ENCODE measurements at places on chromosomes 4 and X.

DNA sequence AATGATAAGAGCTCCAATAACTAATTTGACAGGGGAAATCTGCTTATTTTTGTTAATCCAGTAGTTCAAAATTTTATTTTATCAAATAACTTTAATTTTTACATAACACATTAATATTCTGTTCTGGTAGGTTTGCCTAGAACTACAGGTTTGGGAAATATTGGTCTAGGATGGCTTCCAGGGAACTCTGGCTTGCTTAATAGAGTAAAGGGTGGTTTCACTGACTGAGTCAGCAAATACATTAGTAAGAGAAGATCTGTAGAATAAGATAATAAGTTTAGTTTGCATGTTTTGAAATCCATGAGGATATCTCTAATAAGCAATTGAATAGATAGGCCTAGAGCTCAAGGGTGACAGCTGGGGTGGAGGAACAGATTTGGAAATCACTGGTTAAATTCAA is 500.7 kb downstream of the ZNF674 start:
- no peak for DNase-seq

DNA sequence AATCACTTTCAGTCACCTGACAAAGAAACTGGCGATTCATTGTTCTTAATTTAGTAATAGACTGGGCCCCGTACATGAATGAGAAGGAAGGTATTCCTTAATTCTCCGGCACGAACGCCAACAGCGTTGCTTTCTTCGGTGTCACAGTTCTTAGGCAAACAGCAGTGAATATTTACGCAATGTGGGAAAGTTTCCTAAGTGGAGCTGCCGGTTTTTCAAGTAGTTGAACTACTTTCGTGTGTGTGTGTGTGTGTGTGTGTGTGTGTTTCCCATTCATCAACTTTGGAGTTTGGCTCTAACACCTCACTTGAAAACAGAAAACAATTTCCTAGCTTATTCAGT is 651 bp downstream of the NXT2 start:
- no peak for DNase-seq

- DNase-seq: no peak
Measured at GRCh38 chr4:137300776-137301175, 231.5 kb downstream of the PCDH18 start.

DNA sequence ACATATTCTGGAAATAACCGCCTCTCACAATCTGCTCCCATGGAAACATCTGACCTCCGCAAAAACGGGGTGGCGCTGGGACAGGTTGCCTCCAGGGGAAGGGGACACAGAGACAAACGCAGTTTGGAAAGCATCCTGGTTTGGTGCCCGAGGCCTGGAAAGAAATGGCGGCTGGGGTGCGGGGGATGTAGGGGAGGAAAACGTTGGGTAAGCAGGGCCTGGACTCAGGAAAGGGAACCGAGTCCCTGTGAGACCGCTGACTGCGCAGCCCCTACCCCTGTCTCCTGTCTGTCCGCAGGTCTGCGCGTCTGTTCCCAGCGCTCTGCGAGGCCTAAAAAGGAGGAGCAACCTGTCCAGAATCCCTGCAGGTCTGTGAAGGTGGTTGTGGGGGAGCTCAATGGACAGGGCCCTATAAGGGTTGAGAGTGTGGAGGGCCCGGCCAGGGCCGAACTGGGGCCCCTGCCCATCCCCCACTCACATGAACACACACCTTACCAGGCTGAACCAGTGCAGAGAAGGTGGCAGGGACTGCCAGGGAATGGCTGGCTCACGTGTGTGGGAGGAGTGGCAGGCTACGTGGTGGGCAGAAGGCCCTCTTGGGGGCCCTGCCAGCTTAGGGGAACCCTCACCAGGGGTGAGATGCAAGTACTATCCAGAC is 672 bp downstream of the TCEAL3 start:
- DNase-seq: no peak

DNA sequence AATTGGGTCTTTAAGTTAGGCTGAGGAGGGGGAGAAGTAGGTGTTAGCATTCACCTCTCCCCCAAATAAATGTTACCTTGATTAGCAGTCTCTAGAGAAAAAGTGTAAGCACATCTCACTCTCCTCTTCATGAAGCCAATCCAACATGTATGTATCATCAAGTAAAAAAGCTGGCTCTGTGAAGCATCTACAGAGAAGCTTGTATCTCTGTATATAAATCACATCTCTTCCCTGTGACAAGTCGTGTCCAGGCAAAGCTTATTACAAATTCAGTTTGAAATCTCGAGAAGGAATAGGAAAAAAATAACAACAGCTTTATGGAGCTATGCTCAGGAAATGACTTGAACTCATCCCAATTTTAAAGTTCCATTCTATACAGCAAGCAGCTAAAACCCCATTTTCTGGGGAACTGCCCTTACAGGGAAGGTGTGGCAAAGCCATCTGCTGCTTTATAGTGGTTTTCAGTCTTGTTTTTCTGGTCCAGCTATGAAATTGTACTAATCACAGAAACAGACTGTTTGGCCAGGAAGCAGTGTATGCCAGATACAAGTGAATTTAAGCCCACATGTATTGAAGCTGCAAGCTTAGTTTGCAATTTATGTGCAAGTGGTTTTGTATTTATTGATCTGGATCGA is 313.3 kb upstream of the NOCT start:
- no peak for DNase-seq

GRCh38 chr4:86626066-86626465 is 32.0 kb downstream of the PTPN13 start:
- DNase-seq: no peak

- DNase-seq: no peak
Measured at GRCh38 chrX:115390078-115390477, 100.6 kb downstream of the LUZP4 start.

DNA sequence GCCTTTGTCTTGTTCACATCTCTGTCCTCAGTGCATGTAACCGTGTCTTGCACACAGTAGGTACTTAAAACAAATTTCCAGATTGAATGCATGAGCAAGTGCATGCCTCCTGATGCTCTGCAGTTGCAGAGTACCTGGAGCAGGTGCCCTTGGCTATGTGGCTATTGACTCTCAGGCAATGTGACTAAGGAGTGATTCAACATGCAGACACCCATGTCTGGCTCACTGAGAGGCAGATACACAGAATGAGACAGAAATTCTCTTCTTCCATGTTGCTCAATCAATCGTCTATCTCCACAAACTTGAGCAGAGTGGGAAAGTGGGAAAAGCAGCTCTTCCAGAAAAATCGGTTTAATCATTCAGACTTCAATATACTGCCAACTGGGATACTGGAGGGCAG is 111.0 kb downstream of the CHRDL1 start:
- DNase-seq: no peak

DNA sequence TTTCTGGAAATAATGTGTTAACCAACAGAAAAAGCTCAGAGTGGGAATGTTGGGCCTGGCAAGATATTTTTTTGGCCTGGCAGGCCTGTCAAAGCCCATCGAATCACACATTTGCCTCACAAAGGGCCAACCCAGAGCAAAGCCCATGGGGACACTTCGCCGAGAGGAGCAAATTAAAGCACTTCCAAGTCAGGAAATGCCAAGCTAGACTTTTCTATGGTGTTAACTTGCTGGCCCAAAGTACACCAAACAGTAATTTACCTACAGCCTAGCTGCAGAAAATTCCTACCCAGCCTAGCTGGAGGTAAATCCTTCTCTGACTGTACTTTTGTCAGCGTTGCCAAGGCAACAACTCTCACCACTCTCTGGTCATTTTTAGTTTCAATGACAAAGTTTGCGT is 288.6 kb upstream of the LDB2 start:
- no peak for DNase-seq

- DNase-seq: no peak
Measured at GRCh38 chrX:151363316-151363715, 33.7 kb upstream of the VMA21 start.

GRCh38 chr4:165678236-165678935 is 194.7 kb upstream of the TLL1 start:
- DNase-seq: no peak

DNA sequence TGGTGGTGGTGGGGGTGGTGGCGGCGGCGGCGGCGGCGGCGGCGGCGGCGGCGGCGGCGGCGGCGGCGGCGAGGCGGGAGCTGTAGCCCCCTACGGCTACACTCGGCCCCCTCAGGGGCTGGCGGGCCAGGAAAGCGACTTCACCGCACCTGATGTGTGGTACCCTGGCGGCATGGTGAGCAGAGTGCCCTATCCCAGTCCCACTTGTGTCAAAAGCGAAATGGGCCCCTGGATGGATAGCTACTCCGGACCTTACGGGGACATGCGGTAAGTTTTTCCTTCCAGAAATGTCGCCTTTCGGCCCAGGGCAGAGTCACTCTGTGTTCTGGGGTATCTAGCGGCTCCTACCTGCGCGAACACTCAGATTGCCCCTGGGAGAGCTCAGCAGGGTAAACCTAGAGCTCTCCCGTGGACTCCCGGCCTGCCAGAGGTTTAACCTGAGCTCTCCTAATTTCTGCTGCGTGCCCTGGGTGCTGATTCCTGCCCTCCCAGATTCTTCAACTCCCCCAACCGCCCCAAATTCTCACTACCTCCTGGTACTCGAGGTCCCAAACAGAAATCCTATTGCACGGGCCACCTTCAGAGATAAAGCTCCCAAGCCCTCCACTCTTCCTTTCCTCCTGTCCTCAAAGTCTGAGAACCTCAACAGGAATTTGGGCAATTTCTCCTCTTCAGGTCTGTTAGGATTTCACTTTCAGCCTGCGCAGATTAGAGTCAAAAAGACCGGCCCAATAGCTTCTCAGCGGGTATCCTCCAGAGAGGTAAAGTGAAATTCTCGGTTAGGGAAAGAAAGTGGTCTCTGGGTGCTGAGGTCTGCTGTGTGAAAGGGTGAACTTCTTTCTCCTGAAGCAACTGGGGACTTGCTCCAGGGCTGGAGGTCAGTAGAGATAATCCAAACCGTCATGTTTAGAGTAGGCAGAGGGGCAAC is 2.9 kb downstream of the AR start:
- no peak for DNase-seq

- DNase-seq: no peak
Measured at GRCh38 chr4:25827897-25828296, 34.9 kb downstream of the SEL1L3 start.

DNA sequence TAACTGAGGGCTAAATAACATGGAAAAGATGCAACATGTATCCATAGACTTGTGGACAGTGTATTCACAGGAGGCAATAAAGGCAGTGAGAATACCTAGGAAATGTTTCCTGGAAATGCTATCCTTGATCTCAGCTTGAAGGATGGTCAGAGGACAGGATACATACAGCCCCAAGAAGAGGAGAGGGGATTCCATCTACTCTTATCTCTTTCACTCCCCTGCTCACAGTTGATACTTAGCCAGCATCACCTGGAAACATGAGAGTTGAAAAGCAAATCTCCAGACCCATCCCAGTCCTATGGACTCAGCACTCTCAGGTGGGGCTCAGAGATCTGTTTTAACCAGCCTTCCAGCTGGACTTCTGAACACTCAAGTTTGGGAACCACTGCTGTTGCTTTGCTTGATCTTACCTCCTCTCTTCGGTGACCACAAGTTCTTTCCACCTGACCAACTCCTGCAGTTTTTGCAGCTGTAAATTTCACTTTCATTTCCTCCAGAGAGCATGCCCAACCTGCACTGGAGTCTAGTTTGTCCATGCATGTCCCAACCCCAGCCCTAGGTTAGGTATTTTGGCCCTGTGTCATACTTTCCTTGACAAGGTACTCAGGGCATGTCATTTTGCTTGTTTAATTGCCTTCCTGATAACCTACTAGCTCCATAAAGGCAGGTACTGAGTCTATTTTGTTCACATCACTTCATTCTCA is 10.4 kb downstream of the RELL1 start:
- DNase-seq: no peak

DNA sequence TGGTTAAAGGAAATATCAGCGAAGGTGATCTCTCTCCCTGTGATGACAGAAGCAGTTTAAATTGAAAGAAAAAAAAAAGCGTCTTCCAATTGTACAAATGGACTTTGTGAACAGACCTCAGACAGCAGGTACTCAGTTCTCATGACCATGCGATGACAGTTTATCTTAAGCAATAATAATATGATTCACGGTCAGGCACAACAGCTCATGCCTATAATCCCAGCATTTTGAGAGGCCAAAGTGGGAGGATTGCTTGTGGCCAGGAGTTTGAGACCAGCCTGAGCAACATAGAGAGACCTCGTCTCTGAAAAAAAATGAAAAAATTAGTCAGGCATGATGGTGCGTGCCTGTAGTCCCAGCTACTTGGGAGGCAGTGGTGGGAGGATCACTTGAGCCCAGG is 51.0 kb downstream of the RELL1 start:
- DNase-seq: no peak

DNA sequence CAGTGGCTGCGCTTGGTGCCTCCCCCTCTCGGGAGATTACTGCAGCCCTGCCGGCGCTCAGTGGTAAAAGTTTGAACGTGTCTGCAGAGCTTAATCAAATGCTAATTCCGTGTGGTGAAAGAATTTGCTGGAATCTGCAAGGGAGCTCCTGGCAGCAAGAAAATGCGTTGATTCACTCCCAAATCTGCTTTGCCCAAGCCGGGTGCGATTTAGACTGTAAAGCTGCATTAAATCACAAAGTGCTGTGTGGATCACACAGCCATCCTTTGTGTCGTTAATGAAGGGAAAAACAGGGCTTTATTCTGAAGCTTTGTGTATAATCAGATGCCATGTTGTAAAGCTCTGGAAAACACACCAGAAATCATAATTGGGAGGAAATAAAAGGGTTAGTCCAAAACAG is 444.1 kb downstream of the BCOR start:
- no peak for DNase-seq

GRCh38 chr4:133189147-133189517 is 40.0 kb downstream of the PCDH10 start:
- no peak for DNase-seq

DNA sequence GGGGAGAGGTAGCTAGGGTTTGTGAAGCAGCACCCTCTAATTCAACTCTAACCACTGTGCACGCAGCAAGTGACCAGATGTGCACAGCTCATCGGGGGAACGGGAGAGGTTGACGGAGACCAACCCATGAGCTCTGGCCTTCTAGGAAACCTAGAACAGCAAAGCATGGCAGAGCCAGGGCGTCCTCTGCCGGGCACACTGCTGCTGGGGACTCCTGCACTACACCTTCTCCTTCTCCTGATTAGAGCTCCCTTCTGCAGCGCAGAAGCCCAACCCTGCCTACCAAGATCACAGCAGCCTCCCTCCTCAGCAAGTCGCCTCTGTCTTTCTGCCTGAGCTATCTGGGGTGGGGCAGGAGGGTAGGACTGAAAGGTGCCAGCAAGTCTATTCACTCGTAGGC is 252.3 kb upstream of the PSAPL1 start:
- no peak for DNase-seq

DNA sequence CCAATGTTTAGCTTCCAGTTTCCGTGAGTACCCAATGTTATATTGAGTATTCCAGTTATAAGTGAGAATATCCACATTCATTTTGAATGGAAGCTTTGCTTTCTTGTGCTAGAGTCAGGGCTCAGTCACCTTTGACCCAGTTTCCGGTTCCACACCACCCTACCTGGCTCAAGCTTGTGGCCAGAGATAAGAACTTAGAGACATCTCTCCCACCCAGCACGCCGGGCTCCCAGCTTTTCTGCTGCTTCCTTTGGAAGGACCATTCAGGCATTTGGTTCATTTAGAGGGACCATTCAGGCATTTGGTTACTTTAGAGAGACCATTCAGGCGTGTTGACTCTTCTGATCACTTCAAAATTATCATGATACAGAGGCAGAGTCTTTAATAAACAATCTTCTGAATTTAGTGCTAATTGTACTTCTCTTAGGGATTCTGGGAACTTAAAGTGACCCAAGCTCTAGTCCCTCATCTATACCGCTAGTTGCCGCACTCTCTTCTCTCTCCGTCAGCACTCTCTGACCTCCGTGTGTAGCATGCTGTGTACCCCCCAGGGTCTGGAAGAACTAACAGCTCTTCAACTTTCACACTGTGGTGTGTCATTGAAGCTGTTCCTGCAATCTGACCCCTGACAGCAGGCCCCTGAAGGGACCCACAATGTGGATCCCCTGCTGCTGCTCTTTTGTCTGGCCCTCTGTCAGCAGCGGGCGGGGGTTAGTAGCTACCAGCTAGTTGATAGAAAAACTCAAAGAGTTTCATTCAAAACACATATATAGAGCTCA is 943.1 kb downstream of the ARAP2 start:
- DNase-seq: no peak

All from hematopoietic multipotent progenitor cell treated with erythropoietin and hydrocortisone succinate and interleukin-3 and kit ligand, for 8 days (in vitro differentiated cells).